ENCODE measurements at places on chromosomes 6 and 20. TPM values are rescaled to one million over a fixed set of nuclear protein-coding genes. Genes with fewer than 3 reads are reported as not detected.

DNA sequence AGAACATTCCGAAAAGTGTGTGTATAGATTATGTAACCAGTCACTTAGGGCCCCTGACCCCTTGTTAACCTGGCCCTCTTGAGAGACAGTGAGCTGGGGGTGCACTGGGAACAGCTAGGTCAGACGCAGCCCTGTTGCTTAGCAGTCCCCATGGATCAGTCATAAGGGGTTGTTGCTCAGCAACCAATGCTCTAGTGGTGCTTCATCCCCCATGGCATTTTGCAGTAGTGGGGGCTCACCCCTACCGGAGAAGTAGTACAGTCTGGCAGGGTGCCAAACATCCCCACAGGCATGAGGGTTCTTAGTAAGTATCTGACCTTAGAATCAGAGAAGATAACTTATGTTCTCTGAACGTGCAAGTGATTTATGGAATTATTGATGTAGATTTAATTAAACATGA, 12.3 kb downstream of the PKIB start:
- no peak for DNase-seq

The PIM1 gene
- polyA plus RNA-seq = 22.1 TPM

DNA sequence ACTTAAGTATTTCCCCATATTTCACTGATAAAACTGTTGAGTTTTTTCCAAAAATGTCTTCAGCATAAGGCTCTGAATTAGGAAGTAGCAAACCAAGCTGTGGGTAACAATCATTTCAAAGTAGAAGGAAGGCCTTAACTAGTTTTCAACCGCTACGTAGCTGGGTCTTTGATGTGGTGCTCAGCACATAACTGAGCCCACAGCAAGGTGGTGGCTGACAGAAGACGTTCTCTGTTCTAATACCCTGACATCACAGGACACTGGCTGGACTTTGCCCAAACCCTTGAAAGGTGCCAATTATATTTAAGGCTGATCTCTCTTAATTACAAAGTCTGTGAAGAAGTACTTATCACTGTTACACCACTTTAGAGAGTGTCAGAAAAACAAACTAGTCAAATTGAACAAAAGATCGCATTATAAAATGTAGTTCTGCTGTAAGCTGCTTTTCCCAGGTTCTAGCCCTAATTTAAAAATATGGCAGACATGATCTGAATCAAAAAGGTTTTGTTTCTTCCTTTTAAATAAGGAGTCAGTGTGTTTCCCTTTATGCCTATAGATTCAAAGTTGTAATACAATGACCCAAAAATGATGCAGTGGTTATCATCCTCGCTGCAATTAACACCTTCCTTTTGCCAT, 26.7 kb downstream of the MAN1A1 start:
- no peak for DNase-seq

DNA sequence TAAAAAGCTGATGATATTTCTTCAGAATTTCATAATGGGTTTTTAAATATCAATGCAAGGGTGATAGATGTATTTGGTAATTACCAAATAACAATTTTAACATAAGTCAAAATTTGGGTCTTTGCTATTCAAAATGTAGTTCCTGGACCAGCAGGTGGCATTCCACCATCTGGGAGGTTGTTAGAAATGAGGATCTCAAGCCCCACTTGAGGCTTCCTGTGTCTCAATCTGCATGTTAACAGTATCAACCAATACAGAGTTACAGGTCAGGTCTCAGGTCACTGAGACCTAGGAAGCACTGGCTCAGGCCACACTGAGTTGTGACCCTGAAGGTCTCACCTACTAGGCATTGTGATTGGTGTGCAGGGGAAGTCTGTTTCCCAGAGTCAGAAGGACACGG, 57.2 kb upstream of the MTRF1L start:
- DNase-seq = no peak

GRCh38 chr6:4805553-4806336, 29.5 kb downstream of the CDYL start:
- DNase-seq = peak; percentile 20

DNA sequence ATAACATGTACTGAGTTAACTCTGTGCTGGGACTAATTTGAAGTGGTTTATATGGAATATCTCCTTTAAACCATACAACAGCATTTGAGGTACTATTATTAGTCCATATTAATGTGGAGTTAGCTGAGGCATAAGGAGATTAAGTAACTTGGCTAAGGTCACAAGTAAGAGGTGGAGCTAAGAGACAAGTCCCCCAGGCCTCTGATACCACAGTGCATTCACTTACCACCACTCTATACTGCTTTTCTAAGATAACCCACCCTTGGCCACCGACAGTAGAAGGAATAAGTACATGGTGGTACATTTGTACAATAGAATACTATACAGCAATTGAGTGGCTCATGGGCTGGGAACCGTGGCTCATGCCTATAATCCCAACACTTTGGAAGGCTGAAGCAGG, 16.4 kb upstream of the TTPAL start:
- DNase-seq = no peak
